Left renal pelvis (tissue), 4 donors: ENCODE measurements at places on chromosomes 3 and 15.
A peak's percentile ranks its signal among the peaks of the same experiment; 100 is the strongest.

- no peak for DNase-seq
Observed at GRCh38 chr3:188567478-188568195, 413.7 kb downstream of the LPP start.

- no peak for DNase-seq
Observed at GRCh38 chr15:90881978-90882721, 2.2 kb upstream of the FES start.

- no peak for DNase-seq
Observed at GRCh38 chr3:31305340-31305739, 227.4 kb upstream of the STT3B start.

DNA sequence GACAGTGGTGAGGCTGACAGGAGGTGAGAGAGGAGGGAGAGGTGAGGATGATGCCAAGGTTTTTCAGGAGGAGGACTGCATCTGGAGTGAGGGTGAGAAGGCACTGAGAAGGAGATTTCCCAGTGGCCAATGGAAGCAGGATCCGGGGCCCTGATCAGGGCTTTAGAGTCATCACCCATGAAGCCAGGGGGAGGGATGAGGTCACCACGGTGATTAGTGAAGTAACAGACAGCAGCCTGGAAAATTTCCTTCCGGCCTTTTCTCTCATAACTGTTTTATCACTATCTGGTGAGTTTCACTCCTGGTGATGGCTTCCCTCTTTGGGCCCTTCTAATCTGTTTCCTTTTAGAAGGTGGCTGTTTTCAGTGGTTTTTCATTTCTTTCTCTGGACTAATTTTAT is 80.5 kb upstream of the WNT5A start:
- no peak for DNase-seq

DNA sequence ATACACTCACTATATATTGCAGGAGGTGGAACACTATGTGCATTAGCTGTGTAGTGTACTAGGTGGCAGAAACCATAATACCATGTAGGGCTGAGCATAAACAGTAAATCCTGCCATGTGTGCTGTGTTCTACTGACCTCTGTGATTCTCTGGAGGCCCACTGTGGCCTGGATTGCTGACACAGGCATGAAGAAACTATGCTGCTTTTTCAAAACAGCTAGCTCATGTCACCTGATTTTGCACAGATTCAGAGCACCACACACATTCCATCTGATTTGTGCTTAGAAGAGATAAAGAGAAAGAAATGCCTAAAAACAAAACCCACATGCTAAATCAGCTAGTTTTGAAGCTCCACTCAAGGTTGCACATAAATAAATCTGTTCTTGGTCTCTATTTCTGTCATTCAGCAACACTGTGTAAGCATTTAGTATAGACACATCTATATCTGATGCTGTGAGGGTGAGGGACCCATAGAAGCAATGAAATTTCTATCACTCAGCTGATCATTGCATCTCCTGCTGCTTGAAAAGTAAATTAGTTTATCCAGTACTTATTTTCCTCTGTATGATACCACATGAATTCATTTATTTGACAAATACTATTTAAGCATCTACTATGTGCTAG is 1007.7 kb upstream of the SEMA6D start:
- DNase-seq: no peak

DNA sequence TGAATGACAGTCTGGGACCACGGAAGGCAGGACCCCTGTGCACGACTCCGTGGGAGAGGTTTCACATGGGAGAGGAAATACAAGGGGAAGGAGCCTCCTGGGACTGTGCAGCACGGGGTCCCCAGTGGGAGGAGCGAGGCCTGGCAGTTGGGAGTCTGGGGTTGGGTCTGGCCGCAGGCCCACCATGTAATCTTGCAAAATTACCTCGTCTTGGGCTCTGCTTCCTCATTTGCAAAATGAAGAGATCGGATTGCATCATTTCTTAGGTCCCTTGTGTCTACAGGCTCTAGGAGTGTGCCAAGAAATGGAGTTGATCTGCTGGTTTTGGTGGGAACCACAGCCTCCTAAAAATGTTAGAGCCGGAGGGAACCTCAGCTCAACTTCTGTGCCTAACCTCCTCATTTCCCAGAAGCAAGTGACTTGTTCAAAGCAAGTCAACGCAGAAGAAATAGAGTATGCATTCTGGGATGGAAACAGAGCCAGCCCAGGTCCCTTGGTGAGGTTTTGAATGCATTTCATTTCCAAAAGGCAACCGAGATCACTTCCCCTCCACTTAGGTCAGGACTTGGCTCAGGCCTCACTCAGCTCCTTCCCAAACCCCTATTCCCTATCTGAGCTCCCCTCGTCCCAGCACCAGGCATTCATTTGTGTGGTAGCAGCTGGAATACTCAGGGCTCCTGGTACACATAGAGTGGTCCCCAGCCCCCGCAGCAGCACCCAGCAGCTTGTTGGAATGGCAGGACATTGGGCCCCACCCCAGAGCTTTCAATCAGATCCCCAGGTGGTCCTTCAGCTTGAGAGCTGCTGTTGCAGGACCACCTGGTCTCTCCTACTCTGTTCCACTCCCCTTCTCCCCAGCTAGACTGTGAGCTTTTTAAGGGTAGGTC is 267.7 kb downstream of the XXYLT1 start:
- no peak for DNase-seq

GRCh38 chr3:38574411-38575278 is 74.8 kb downstream of the SCN5A start:
- DNase-seq: no peak

GRCh38 chr3:169337500-169338078 is 325.9 kb downstream of the MECOM start:
- no peak for DNase-seq

DNA sequence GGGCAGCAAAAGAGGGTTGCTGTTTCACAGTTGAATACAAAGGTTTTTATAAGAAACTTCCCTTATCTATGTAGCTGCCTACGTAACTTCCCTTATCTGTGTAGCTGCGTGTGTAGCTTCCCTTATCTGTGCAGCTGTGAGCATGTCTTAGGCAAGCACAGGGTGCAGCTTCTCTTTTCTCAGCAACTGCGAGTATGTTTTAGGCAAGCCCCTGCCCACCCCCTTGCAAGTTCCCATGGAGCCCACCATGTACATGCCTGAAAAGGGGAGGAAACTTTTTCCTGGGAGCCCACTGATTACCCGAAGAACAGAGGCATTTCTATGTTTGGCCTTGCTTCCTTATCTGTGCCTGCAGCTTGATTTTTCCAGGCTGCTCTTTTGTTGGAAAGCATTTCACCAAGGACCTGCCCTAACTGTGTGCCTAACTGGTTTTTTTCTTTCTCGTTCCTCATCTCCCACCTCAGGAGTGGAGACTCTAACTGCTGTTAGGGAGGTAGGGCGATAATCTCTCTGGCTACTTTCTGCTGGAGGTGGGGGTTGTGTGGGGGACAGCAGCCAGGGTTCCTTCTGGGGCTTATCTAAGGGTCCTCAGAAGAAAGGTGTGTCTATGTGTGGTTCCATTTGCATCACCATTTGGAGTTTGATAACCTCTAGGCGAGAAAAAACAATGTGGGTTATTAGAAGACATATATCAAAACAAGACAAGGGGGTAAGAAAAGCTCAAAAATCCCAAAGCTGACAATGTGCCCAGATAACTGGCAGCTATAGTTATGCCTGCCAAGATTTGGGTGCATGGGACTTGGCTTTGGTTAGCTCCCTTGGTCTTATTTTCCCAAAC is 26.0 kb downstream of the SORD start:
- DNase-seq: no peak

DNA sequence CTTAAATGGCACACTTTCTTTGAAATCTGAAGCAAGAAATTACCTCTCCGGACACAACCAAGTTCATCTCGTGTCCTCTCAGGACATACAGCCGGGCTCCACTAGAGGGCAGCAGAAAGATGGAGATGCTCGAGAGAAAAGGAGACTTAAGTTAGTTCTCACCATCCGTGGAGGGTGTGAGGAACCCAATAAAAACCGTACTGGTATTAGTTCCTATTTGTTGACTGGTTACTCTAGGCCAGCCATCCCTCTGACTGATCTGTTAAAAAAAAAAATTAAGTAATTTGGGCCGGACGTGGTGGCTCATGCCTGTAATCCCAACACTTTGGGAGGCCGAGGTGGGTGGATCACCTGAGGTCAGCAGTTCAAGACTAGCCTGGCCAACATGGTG is 7.9 kb upstream of the CYP11A1 start:
- peak; percentile 63 for DNase-seq

DNA sequence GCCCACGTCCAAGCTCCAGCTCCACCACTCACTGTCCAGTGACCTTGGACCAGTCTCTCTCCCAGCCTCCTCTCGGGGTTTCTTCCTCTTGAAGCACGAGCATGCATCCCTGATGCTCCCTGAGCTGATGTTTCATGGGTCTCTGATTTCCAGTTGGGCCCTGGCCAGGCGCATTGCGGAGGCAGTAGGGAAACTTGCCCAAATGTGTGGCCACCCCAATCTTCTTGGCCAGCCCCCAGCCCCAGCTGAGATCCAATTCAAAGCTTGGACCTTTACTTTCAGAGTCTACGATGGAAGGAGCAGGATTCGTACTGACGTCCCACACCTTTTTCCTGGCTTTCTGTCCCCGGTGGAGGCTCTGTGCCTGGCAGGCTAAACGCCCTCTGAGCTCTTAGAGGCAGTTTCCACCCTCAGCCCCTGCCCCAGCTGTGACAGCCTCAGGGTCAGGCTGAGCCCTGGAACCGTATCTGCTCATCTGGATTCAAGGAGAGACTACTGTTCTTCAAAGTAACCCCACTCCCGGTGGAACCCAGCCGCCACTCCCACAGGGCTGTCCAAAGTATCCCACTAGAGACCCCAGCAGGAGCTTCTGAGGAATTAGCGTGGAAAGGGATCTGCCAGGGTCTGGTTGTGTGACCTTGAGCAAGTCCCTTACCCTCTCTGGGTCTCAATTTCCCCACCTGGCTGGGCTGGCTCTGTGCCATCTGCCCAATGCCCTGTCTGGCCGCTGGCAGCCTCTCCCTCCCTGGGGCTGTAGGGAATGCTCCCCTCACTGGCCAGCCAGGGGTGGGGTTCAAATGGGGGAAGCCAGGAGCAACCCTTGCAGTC is 37.4 kb downstream of the CPN2 start:
- no peak for DNase-seq

- no peak for DNase-seq
Observed at GRCh38 chr15:64070965-64071851, 22.4 kb downstream of the CIAO2A start.

DNA sequence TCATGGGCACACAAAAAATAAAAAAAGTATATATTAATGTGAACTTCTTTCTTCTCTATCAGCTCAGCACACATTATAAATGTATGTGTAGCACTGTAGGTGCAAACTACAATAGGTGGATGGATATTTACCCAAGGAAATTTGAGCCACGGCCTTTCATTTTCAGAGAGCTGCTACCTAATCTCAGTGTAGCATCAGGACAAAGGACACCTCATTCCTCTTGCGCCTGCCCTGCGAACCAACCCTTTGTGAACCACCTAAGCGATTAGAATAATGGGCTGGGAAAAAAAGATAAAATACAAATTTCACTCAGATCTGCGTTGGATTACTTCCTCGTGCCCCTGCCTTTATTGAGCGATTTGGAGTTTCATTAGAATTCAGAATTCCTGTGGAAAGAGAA is 263.2 kb downstream of the NR2F2 start:
- no peak for DNase-seq

- peak; percentile 40 for DNase-seq
Observed at GRCh38 chr3:86990734-86991481, at the start of gene VGLL3. Gene VGLL3 (minus strand): TSS chr3:86991149. CDS start chr3:86990743, 406 bp downstream.

DNA sequence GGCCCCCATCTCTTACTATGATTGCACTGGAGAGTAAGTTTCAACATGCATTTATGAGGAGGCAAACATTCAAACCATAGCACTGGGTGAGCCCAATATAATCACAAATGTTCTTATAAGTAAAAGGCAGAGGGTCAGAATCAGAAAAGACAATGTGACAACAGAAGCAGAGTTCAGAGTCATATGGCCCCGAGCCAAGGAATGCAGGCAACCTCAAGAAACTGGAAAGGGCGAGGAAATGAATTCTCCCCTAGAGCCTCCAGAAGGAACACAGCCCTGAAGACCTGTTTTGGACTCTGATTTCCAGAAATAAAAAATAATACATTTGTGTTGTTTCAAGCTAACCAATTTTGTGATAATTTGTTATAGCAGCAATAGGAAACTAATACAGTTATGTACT is 81.3 kb upstream of the ABI3BP start:
- DNase-seq: no peak

GRCh38 chr3:155053756-155054155 is 26.4 kb upstream of the MME start:
- DNase-seq: no peak

DNA sequence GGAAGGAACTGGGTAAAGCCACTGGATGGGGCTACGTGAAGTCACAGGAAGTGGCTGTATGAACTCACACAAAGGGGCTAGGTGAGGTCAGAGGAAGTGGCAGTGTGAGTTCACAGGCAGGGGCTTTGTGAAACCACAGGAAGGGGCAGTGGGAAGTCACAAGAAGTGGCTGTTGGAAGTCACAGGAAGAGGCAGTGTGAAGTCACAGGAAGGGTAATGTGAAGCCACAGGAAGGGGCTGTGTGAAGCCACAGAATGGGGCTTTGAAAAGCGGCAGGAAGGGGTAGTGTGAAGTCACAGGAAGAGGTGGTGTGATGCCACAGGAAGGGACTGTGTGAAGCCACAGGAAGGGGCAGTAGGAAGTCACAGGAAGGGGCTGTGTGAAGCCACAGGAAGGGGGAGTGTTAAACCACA is 34.6 kb downstream of the GASK1A start:
- no peak for DNase-seq

DNA sequence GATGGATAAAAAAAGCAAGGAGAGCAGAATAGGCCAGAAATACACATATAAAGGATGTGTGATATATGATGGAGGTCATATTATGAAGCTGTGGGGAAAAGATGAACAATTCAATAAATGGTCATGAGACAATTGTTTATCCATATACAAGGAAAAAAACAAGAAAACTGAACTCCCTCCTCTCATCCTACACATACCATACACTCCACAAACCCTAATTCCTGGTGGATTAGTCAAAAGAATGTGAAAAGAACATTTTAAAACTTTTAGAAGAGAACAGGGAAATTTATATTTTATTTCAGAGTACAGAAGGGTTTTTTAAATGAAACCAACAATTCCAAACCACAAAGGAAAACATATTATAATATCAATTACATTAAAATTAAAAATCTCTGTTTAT is 34.5 kb upstream of the NR2E3 start:
- no peak for DNase-seq

DNA sequence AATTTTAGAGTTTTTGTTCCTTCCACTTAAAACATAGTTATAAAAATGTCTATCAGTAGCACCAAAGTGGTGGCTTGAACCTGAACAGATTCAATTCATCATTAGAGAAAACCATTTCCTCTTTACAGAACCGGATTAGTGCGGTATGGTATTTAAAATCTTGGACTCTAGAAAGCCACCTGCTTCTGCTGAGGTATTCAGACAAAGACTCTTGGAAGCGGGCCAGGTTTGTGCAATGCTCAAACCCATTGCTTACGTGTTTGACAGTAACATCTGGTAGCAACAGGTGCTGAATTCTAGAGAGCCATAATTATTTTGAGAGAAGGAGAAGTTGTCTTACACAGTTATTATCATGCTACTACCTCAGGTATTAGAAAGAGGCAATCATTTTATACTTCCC is 290.5 kb downstream of the NAALADL2 start:
- DNase-seq: no peak
